ENCODE measurements at places on chromosomes 12 and 14.

DNA sequence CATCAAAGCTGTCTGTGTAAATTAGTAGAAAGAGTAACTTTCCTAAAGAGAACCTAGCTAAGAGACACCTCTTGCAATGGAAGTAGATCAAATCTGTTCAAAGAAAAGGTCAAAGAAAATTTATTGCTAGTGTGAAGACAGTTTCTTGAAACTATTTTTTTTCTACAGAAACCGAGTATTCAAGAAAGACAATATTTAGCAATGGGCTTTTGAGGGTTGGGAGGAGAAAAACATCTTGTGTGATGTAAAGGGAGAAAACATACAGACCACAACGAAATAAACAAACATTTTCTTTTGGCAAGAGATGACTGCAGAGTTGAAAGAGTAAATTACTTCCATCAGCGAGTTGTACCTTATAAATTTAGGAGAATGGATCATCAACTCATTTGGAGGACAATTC, 24.4 kb downstream of the NKX2-1 start:
- H3K27me3 ChIP-seq = no peaks in the 10 kb centered on the region
- H3K4me3 ChIP-seq = no peak overlapping the region
- H3K27ac ChIP-seq = no peak overlapping the region

- H3K36me3 ChIP-seq = no peaks in the 10 kb centered on the region
- DNase-seq = no peak
- H3K4me3 ChIP-seq = no peak overlapping the region
- H3K4me1 ChIP-seq = no peaks in the 10 kb centered on the region
Measured at GRCh38 chr14:60618241-60618640, 31.0 kb downstream of the SIX1 start.

DNA sequence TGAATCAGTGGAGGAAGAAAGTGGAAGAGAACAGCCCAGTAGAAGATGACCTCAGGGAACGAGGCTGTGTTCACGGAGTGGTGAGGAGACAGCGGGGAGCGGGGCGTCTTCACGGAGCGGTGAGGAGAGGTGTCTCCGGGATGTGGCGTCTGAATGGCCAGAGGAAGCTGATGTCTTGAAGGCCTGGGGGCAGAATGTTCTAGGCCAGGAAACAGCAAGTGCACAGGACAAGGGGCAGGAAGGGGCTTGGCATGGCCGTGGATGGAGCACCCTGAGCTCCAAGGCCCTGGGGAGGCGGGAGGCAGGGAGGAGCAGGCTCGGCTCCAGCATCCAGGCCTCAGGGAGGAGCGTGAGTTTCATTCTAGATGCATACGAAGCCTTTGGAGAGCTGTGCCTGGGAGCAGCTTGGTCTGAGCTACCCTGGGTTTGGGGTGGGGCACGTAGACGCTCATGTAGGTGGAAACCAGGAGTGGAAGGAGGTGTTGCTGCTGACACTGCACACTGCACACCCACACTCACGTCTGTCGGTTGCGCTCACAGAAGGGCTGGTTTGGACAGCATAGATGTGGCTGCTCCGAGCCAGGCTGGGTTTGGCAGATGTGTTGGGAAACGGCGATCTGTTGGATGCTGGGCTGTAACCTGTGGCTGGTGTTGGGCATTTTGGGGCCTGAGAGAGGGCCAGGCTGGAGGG, 131.6 kb downstream of the ADGRD1 start:
- no peak for DNase-seq
- no peak overlapping the region for H3K4me3 ChIP-seq
- H3K36me3 ChIP-seq = no peaks in the 10 kb centered on the region
- no peaks in the 10 kb centered on the region for H3K27me3 ChIP-seq
- no peaks in the 10 kb centered on the region for H3K4me1 ChIP-seq

GRCh38 chr12:41058266-41058665, 129.9 kb upstream of the PDZRN4 start:
- H3K4me1 ChIP-seq = no peaks in the 10 kb centered on the region
- H3K27me3 ChIP-seq = no peaks in the 10 kb centered on the region
- DNase-seq = no peak
- no peak overlapping the region for H3K4me3 ChIP-seq

DNA sequence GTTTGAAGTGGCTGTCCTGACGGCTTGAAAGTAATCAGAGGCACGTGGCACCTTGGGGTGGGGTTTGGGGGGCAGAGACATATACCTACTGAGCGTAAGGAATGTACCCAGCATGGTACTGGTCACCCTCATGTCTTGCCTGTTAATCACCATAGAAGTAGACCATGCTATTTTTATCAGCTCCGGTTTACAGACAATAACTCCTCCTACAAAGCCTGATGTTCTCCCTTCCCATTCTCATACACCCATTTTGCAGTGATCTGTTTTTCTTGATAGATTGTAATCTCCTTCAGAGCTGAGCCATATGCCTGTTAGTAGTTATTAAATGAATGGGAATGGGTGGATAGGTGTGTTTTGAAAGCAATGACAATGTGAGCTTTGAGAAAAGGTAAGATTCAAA, 10.5 kb downstream of the EVL start:
- peaks cover 96% of the 10 kb centered on the region for H3K4me1 ChIP-seq
- no peaks in the 10 kb centered on the region for H3K27me3 ChIP-seq
- H3K27ac ChIP-seq = no peak overlapping the region

- no peak overlapping the region for H3K27ac ChIP-seq
- no peaks in the 10 kb centered on the region for H3K4me1 ChIP-seq
- H3K4me3 ChIP-seq = no peak overlapping the region
- H3K36me3 ChIP-seq = no peaks in the 10 kb centered on the region
- no peaks in the 10 kb centered on the region for H3K27me3 ChIP-seq
- DNase-seq = no peak
Measured at GRCh38 chr12:15649347-15649746, 139.8 kb downstream of the EPS8 start.

GRCh38 chr12:111312016-111312415, 56.9 kb downstream of the PHETA1 start:
- no peak overlapping the region for H3K4me3 ChIP-seq
- H3K27ac ChIP-seq = no peak overlapping the region
- DNase-seq = no peak
- peaks cover 4% of the 10 kb centered on the region for H3K4me1 ChIP-seq
- no peaks in the 10 kb centered on the region for H3K36me3 ChIP-seq

Data from CD8-positive, alpha-beta memory T cell (primary cell).